Upper lobe of right lung (tissue), 1 donor: ENCODE measurements at places on chromosomes 7 and 10. TPM values are rescaled to one million over a fixed set of nuclear protein-coding genes. Genes with fewer than 3 reads are reported as not detected.

The DRGX gene
- not detected for total RNA-seq

The TUBB8 gene
- total RNA-seq: 0.20 TPM

The SLC18A2 gene
- total RNA-seq: 5.2 TPM

The ZNF804B gene
- total RNA-seq: not detected

The XRCC2 gene
- 0.46 TPM for total RNA-seq

The RBP3 gene
- not detected for total RNA-seq

- DNase-seq: no peak
Measured at GRCh38 chr7:147775516-147776284, 814.9 kb upstream of the C7orf33 start.

DNA sequence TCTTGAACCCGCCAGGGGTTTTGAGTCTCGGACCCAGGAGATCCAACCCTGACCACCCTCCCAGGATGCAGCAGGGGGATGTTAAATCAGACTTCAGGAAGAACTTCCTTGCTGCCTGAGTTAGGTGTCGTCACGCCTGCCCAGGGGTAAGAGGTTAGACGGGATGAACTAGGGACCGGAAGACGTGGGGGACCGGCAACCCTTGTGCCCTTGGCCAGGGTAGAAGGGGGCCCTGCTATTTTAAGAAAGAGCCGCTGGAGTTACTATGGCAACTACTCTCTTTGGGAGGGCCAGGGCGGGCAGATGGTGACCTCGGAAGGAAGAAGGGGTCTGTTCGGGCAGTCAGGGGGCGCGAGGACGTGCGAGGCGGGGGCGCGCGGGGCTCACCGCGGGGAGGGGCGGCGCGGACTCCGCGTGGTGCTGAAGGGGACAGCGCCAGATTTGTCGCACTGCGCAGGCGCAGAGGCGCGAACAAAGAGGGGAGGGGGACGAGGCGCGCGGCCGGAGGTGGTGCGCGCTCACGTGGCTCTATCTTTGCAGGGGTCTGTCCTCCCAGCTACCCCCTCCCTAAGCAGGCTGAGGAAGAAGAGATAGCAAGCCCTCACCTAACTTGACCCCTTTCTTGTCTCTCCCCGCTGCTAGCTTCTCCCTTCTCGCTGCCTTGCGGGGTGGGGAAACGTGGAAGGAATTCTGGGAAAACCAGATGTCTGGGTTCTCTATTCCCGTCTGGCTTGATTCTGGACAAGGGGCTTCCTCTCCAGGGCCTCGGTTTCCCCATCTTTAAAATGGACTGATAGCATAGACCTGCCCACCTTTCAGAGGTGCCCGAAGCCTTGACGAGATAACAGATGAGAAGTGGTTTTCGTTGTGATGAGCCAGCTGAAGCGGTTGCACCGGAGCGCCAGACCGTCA lies 940 bp upstream of the PSD start:
- DNase-seq: no peak

DNA sequence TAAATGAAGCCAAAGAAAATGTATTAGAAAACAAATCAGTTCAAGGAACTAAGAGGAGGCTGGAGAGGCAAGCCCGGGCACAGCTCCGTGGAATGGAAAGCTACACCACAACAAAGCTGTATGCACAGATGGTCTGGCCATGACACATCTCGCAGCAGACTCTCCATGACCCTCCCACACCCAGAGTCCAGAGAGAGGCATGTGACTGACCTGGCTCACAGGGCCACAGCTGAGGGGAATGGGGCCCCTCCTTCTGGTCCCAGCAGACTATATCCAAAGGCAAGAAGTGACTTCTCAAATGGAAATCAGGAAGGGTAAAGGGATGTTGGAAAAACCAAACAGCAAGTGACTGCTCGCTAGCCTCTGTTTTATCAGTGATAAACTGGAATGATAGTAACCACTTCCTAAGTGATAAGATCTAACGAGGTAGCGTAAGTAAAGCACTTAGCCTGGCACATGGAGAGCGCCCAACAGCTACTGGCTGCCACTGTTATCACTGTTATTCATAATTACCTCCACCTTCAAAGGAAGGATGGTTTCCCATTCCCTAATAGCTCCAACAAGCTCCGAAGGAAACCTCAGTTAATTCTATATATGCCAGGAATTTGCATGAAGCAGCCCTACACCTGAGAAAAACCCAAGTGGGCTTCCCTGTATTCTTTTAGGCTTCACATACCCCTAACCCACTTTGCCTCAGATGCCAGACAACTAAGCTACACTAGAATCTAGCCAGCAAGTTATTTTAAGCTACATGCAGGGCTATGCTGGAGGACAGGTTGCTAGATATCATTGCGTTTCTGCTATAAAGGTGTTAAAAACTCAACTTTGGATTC lies 8.4 kb downstream of the OSBPL3 start:
- DNase-seq: no peak

GRCh38 chr7:1675673-1676549 lies 5.8 kb downstream of the ELFN1 start:
- peak; percentile 62 for DNase-seq

- no peak for DNase-seq
Measured at GRCh38 chr7:49255054-49255453, 330.7 kb downstream of the CDC14C start.

DNA sequence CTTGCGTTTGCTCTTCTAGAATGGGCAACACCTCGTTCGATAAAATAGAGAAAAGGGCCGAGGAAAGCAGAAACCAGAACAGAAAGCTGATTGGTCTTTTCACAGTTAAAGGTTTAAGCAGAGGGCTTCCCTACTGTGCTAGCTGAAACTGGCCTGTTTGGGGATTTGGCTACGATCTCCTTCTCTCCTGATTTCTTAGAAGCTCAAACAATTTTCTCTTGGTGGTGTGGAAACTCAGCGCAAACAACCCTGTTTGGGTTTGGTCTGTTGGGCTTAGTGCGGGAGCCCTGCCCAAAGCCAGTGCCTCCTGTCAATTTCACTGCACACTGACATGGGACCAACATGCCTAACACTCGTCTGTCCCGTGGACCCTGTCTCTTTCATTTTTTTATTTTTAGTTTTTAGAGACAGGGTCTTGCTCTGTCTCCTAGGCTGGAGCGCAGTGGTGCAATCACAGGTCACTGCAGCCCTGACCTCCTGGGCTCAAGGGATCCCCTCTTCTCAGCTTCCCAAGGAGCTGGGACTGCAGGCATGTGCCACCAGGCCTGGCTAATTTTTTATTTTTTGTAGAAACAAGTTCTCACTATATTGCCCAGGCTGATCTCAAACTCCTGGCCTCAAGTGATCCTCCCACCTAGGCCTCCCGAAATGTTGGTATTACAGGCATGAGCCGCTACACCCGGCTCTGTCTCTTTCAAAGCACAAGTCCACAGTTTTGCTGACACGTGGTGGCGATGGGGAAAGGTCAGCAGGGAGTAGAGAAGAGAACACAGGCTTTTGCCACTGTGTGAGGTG lies 16.5 kb upstream of the BNIP3 start:
- DNase-seq: no peak

DNA sequence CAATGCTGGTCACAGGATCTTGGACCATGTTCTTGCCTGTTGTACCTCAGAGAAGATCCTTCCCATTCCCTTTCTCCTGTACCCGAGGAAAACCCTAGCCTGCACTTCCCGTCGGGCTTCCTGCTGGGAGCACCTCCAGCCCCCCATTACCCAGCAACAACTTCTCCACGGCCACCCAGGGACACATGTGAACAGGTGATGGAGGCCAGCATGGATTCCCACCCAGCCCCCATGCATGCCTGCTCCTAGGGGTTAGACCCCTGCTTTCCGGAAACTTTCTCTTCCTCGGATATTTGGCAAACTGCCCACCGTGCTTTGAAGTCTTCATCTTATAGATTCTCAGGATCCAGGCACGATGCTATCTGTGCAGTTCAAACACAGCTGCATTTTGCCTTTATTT lies 67.3 kb downstream of the CALML3 start:
- peak; percentile 40 for DNase-seq

DNA sequence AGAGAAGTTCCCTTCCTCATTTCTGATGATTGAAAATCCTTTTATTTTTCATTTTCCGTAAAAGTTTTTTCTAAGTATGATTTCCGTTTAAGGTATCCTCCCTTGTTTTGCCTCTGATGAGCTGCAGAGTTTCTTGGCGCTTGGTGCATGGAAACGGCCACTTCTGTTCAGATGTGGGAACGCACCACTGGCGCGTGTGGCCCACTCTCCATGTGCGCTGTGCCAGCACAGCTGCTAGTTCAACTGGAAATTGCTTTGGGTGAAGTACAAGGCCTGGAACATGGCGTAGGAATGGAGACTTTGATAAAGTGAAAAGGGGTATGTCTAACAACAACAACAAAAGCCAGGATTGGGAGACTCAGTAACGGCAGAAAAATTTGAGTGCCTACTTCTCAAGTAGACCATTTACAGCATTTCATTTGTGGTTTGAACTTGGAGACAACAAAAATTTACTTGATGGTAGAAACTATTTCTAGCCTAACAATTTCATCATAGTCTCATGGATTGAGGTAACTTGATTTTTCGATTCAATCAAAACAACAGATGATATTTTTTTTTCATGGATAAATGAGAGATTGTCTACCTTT lies 364.2 kb downstream of the SUGCT start:
- no peak for DNase-seq

DNA sequence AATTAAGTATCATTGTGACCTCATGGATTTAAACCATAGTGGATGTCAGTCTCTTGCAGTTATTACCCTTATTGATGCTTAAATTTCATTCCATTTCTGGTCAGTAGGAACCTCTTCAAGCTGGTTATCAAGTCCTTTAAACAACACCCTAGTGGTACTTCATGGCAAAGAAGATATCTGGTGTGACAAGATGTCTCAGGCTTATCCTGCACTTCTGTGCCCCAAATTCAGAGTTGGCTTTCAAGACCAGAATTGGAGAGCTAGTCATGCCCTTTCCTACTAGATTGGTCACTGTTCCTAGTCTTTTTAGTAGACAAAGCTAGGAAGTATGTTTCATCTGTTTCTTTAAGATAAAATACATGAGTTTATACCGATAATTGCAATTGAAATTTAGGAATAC lies 54.9 kb downstream of the KMT2E start:
- DNase-seq: no peak

GRCh38 chr7:130379532-130379920 lies 768 bp upstream of the CPA1 start:
- DNase-seq: no peak

DNA sequence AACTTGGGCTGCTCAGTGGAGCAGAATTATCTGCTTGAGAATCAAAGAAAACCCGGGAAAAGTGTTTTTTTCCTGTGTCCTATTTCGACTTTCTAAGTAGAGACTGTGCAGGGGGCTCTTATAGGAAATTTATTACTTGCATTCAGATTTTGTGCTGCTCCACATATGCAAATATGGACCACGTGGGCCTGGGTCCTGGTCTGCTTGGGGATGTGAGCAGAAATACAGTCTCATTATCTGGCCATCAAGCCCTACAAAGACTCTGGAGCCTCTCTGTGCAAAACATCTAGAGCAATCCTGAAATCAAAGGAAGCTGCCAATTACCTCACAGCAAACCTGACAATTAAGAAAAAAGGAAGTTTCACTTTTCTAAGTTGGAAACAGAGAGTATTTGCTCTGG lies 216.9 kb downstream of the LRMDA start:
- DNase-seq: no peak

DNA sequence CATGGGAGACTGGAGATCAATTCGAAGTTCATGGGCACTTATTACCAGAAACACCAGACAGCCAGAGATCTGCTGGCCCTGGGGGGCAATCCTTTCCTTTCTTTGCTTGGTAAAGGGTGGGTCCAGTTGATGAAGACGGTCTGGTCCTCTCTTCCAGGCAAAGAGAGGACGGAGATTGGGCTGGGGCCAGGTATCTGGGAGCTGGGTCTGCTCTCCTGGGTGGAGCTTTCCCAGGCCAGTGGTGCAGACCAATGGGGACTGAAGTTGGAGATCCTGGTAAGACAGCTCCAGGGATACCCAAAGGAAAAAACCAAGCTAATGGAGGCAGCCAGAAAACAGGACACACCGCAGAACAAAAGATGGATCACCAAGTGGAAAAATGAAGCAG lies 18.3 kb downstream of the NOD1 start:
- no peak for DNase-seq

- no peak for DNase-seq
Measured at GRCh38 chr7:43931346-43931745, 5.1 kb downstream of the UBE2D4 start.

GRCh38 chr10:11176746-11177145 lies 159.1 kb downstream of the CELF2 start:
- DNase-seq: no peak

- no peak for DNase-seq
Measured at GRCh38 chr10:16653224-16653623, 131.5 kb upstream of the C1QL3 start.

DNA sequence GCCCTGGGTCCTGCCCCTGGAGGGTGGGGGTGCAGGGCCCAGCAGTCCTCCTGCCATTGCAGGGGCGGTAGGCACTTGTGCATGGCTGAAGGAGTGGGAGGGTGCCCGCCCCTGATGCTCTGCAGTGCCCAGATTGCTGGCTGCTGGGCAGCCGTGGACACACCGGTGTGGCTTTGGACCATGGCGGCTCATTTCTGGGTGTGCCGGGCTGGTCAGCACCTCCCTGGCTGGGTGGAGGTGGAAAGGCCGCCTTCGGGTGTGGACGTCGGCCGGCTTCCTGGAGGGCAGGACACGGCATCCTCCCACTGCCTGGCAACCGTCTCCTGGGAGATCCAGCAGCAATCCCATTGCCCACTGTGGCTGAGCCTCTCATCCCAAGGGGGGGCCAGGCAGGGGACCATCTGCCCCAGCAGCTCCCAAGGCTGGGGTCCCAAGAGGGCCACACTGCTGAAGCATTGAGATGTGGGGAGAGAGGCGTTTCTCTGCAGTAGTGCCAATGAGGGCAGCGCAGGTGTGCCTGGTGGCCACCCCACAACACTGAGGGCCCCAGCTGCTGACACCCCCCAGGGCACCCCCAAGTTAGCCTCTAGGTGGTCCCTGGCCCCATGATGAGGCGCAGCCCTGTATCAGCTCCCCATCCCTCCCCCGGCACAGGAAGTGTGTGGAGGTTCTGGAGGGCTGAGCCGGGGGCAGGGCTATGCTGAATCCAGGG lies 12.9 kb downstream of the TTYH3 start:
- DNase-seq: no peak
